ENCODE measurements at places on chromosomes 5 and 9.

- no peak for DNase-seq
Observed at GRCh38 chr9:110081395-110081794, 126.6 kb downstream of the C9orf152 start.

DNA sequence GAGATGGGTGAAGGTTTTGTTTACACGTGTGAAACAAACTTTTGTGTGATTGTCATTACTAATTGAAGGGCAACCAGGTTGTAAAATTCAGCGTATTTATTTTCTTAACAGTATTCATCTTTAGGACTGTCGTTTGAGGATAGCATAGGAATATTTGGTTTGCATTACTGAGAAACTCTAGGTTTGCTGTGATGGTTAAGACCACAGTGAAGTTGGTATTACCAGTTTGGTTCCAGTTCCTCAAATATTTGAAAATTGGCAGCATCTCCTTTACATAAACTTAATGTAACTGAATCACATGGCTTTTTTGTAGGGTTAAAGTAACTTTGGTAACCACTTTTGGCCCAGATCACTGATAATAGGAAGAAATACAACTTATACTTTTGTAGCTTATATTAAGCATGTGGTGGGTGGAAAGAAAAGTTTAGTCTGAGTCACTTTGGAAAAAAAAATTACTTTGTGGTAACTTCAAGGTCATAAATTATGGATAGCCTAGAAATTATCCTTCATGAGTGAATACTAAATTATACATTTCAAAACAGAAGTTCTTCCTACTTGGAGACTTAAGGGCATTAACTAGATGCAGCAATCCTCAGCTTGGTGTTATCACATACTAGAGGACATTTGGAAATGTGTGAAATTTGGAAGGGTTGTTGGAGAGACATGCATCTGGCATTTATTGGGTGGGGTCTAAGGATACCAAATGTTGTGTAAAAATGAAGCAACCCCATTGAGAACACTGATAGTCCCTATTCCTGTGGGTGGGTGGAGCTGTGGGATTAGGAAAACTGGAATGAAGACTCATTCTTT is 33.9 kb downstream of the G3BP1 start:
- no peak for DNase-seq

- DNase-seq: no peak
Observed at GRCh38 chr9:35342221-35342958, 147.5 kb upstream of the RUSC2 start.

DNA sequence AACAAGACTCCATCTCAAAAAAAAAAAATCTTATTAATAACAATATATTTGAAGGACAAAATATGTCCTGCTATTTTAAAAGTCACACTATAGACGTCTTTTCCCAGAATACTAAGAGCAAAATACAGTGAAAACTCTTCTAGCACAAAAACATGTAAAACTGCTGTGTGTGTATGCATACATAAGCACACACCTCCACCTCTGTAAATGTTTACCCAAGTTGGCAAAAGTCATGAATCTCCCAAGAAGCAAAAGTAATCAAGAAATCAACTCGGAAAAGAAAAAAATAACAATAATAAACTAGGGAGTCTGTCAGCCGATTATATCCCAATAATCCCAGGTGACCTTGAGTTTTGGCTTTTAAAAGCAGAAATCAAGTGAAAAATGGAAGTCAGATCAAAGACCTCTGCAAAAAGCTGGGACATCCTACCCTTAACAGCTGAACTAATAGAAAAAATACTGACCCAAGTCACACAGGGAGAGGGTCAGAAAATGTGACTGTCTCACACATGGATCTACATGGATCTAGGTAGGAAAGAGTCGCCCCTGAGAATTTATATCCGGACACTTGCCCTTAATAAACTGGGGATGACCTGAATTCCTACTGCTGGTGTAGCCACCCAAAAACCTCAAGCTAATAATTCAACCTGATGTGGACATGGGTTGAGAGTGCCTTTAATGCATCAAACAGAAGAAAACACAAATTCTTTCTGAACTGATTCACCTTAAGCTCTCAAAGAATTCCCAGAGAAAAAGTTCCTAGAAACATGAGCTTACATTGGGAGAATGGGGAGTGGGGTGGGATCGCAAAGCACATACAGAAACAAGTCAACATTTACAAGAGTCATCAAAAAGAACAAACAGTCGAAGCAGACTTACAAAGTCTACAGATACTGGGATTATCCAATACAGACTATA is 29.9 kb downstream of the LPAR1 start:
- no peak for DNase-seq

DNA sequence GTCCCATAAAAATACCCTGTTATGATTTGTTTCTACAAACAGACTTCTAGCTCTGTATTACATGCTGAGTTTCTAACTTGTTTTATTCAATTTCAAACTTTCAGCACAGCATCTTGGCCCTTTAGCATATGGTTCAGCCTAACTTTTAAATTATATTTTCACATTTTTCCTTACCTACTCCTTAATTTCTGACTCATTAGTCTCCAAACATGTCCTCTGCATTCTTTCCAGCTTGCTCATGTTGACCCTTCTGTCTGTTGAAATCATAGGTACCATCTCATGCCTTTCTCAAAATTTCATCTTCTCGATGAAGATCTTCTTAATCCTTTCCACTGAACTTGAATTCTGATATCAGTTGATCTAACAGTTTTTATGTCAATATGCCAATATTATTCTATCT is 200.9 kb upstream of the RIOK2 start:
- DNase-seq: no peak

- DNase-seq: no peak
Observed at GRCh38 chr5:118533156-118533555, 455.2 kb downstream of the DTWD2 start.
